ENCODE measurements at places on chromosomes 5 and 9.

DNA sequence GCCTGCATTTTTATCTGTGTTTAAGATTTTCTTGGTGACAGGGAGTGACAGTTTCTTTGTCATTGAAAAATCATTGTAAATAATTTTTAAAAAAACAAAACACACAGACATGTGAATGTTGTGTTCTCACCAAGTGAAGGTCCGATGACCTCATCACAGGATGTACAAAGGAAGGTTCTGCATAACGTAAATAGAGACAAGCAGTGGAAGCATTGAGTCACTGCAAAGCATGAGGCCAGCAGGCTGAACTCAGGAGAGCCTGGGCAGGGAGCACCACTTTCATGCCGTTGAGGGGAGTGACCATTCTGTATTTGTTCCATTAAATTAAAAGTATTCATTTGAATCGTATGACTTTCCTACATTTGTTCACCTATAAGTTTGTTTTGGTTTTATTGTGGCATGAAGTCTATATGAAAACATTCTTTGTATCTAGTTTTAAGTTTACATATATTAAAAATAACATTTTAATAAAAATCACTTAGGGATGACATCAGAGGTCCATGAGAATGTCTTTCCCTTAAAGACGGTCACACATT is 70.4 kb upstream of the TLE1 start:
- DNase-seq, result peak; percentile 64

DNA sequence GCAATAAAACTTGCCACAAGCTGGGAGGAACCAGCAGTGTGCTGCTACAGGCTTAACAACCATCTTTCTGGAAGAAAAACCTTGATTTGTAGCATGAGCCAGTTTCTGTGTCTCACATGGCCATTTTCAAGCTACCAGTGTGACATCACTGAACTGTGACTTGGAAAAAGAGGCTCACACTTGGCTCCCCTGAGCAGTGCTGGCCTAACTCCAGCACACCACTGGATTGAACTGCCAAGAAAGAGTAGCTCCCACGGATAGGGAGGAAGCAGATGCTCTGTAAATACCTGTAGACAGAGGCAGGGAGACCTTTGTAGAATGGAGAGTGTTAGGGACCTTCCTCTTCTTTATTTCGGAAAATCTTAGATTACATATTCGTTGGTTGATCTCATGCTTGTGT is 197.9 kb downstream of the SH3GL2 start:
- DNase-seq, result no peak

DNA sequence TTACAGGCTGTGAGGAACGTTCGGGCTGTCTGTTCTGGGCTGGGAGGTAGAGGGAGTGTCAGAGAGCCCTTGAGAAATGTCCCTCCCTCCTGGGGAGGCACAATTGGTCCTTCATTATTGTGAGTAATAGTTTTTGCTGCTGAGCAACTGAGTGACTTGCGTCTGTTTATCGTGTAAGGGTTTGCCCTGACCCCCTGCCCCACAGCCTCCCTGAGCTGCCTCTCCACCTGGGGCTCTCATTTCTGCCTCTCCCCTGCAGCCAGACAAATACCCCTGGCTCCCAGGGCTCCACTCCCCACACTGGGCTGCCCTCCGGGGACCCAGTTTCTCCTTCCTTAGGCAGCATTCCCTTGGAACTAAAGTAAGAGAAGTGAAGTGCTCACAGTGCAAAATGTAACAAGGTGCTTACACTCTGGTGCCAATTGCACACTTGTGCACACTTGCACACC is 174.9 kb upstream of the MVB12B start:
- no peak for DNase-seq

GRCh38 chr9:31323726-31324444 is 1060.6 kb upstream of the ACO1 start:
- DNase-seq, result no peak

GRCh38 chr5:53730943-53731342 is 170.5 kb downstream of the NDUFS4 start:
- no peak for DNase-seq

GRCh38 chr9:70600506-70600905 is 186.0 kb upstream of the KLF9 start:
- DNase-seq, result peak; percentile 73

- DNase-seq, result no peak
Observed at GRCh38 chr5:177409043-177409801, at the start of gene F12. Gene F12, minus strand, starts transcription at chr5:177409564. Its CDS starts 37 bp downstream, at chr5:177409527.

- no peak for DNase-seq
Observed at GRCh38 chr5:173454361-173454735, 126.1 kb upstream of the STC2 start.

- no peak for DNase-seq
Observed at GRCh38 chr9:91923145-91923544, 26.9 kb downstream of the ROR2 start.

DNA sequence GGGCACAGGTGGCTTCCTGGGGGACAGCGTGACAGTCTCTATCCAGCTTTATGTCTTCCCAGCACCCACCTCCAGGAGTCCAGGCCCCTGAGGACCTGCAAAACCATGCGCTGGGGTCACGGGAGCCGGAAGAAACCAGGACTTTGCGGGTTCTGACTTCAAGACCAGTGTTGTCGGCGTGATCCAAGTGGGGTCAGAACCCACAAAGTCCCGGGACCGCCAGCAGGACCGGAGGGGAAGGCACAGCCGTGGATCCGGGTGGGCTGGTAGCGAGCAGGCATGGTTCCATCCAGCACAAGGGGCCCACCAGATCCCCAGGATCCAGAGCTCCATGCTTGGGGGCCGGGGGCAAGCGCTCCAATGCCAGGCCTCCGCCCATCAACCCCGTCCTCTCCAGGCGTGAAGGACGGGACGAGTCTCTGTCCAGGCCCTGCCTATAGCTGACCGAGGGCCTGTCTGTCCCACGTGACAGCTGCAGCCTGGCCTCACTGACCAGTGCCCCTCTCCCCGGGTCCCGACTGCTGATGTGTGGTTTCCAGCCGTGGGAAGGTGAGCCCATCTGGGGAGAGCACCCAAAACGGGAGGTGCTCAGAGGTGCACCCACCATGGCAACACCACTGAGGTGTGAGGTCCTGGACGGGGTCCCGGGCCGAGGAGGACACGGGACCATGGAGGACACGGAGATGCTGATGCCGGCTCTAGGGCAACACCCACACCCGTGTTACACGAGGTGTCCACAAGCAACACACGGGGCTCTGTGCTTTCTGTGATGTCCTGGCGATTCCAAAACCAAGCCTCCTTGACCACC is 48.9 kb downstream of the SLC12A7 start:
- no peak for DNase-seq

GRCh38 chr5:179680780-179681401 is at the start of gene CBY3:
Gene CBY3, minus strand, starts transcription at chr5:179681034. Its CDS starts 116 bp downstream, at chr5:179680918.
- no peak for DNase-seq

DNA sequence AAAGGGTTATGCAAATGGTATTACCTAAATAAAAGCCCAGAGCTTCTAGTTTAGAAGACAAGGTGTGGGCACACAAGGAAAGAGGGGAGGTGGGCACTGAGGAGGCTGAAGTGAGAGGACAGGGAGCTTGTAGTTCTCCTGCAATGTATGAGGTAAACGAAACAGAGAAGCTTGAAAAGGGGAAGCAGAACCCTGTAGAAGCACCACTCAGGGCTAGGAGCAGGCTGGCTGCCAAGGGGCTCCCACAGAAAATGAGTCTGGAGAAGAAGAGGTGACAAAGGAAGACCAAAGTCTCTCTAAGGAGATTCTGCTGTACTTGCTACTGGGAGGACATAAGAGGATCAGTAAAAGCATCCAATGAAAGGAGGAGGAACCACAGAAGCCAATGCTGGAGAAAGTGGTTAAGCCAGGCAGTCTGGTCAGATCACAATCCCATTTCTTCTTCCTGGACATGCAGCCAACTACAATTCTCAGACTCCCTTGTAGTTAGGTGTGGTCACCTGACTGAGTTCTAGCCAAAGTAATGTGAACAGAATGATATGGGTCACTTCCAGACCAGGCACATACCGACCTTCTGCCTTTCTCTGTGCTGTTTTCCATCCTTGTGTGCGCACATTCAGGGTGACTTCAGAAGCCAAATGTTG is 174.5 kb upstream of the MAP3K1 start:
- DNase-seq, result no peak

DNA sequence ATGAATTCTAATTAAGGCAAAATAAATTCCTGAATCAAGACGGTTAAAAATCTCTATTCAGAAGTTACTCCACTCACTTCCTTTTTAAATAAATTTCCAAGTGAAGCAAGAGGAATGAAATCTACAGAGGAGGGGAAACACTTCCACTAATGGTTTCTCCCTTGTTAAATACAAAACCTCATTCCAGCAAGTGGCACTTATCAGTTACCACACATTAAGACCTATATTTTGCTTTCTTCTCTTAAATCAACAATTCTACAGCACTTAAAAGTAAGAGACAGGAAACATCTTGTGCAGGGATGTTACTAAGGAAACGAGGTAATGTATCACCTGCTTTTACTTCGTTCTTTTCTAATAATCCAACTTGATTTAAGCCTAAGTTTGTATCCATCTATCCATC is 172.6 kb downstream of the RAPGEF6 start:
- no peak for DNase-seq

- no peak for DNase-seq
Observed at GRCh38 chr5:175713930-175714329, 56.1 kb downstream of the HRH2 start.

- DNase-seq, result no peak
Observed at GRCh38 chr9:132068605-132069004, 11.1 kb downstream of the MED27 start.

DNA sequence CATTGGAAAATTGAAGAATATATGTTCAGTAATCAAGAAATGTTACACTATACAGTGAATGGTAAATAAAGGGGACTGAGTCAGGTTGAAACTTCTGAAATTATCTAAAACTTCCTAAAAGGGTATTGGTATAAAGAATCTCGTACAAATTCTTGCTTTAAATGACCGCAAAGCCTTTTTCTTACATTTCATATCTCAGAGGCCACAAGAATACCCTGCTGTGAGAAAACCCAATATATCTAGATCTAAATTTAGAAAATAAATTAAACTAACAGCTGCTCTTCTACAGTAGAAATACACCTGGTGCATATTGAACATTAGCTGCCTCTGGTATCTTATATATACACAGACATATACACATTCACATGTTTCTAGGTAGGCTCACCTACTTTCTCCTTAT is 221.7 kb downstream of the PCSK5 start:
- DNase-seq, result no peak

DNA sequence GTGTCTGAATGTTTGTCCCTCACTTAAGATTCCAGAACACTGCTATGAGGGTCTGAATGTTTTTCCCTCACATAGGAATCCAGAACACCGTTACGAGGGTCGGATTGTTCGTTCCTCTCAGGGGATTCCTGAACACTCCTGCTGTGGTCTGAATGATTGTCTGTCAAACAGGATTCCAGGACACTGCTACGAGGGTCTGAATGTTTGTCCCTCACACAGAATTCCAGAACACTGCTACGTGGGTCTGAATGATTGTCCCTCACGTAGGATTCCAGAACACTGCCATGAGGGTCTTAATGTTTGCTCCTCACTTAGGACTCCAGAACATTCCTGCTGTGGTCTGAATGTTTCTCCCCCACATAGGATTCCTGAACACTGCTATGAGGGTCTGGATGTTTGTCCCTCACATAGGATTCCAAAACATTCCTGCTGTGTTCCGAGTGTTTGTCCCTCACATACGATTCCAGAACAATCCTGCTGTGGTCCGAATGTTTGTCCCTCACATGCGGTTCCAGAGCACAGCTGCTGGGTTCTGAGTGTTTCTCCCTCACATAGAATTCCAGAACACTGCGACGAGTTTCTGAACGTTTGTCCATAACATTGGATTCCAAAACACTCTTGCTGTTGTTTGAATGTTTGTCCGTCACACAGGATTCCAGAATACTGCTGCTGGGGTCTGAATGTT is 199.5 kb downstream of the FOXD4L6 start:
- no peak for DNase-seq

GRCh38 chr9:110918316-110919049 is 119.8 kb downstream of the LPAR1 start:
- no peak for DNase-seq

DNA sequence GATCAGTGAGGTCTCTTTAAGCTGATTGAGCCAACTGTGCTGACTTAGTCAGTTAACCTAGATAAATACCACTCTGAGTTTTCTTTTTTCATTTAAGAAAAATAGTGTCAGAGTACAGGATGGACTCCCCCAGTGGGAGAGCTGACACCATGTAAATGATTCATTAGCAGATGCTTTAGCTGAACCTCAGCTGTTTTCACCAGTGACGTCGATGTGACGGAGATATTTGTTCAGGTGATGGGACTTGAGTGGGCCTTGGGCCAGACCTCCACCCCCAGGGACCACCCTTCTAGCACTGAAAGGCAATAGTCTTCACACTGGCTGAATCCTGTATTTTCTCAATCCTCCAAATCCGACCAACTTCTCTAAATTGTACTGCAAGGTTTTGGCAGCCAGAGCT is 196.1 kb downstream of the GAS1 start:
- DNase-seq, result no peak

GRCh38 chr5:121725450-121725849 is 126.2 kb upstream of the FTMT start:
- no peak for DNase-seq

GRCh38 chr5:82862711-82863110 is 214.5 kb downstream of the TMEM167A start:
- DNase-seq, result no peak

DNA sequence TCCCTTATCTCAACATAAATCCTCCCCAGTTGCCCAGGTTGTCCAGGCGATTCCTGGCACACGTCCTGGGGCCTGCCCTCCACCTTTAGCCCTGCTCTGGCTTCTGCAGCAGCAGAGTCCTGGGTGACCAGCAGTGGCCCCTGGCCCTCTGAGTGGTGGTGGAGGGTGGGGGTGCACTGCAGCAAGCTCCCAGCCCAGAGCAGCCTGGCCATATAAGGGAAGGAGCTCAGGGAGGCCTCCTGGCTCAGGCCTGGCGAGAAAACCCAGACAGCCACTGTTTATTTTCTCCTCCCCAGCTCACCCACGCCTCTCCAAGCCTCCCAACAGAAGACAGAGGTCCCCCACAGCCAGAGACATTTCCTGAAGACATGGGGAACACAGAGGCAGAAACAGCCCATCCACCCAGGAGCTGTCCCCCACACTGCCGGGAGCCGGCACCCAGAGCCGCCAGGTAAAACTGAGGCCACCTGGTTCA is 44.7 kb upstream of the IL17B start:
- DNase-seq, result no peak

DNA sequence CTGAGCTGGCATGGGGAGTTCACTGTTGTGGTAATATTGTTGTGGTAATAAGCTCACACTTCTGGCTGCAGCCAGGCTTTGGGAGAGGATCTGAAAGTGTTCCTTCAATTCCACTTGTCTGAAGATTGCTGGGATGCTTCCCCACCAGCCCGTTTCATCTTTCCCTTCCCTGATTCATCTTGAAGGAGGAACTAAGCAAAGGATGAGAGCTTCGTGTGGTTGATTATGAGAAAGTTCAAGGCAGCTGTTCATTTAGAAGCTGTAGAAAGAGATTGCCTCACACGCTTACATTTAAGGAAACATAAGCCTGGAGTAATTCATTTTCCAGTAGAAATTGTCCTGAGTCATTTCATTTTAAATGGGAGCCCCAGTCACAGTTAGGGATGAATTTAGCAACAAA is 122.4 kb upstream of the GAS1 start:
- DNase-seq, result no peak
